ENCODE measurements at places on chromosomes 5 and 9. TPM values are rescaled to one million over a fixed set of nuclear protein-coding genes. Genes with fewer than 3 reads are reported as not detected.

- no peak for DNase-seq
Observed at GRCh38 chr9:112328545-112328944, 4.9 kb downstream of the PTBP3 start.

GRCh38 chr5:55392669-55393068, 84.9 kb downstream of the MTREX start:
- DNase-seq, result no peak

GRCh38 chr5:175118700-175119309, 325.2 kb downstream of the DRD1 start:
- DNase-seq, result no peak

GRCh38 chr5:180291234-180291940, 496 bp downstream of the MAPK9 start:
- no peak for DNase-seq

Gene ARL10
- 7.1 TPM for total RNA-seq

Gene IDNK
- 5.9 TPM for total RNA-seq

Gene LOX
- total RNA-seq, result 8.7 TPM

- no peak for DNase-seq
Observed at GRCh38 chr5:93279296-93279963, 301.6 kb downstream of the NR2F1-AS1 start.

- DNase-seq, result no peak
Observed at GRCh38 chr5:160175438-160176218, 53.7 kb upstream of the FABP6 start.

- no peak for DNase-seq
Observed at GRCh38 chr5:131786900-131787692, 9.7 kb downstream of the FNIP1 start.

DNA sequence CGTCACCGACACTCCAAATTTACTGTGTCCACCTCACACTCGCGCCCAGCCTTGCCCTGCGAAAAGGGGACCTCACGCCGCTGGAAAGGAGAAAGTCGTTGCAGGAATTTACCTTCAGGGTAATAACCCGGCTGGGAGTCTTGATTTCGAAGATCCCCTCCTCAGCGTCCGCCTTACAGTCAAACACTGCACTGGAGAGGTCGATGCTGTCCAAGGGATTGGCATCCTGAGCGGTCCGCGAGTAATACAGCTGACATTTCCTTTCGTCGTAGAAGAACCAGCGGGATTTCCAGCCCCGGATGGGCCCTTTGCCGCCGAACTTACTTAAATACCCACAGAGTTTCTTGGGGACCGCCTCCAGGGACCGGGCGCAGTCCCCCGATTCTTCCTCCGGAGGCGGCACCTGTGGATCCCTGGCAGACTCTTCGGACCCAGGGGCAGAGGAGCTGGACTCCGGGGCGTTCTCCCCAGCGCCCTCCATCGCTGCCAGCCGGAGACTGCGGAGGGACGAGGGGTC, 330 bp downstream of the TBC1D2 start:
- DNase-seq, result peak; percentile 67

DNA sequence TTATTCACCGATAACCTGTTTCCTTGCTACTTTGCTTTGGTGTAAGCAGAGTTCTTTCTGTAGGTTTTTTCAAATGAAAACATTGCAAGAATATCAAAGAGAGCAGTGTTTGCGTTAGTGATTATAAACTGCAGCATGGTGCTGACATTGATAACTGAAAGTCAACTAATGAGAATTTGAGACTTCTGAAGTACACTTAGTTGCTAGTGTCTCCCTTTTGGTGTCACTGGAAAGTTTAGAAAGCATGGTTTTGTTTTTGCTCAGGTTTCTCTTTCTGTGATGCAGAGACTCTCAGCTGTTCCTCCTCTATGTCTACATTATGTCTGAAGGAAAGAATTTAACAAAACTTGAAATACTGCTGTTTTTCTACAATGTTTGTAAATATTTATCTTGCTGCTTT, 80.2 kb upstream of the ZNF169 start:
- no peak for DNase-seq

- DNase-seq, result no peak
Observed at GRCh38 chr9:75111019-75111622, 22.8 kb downstream of the OSTF1 start.

DNA sequence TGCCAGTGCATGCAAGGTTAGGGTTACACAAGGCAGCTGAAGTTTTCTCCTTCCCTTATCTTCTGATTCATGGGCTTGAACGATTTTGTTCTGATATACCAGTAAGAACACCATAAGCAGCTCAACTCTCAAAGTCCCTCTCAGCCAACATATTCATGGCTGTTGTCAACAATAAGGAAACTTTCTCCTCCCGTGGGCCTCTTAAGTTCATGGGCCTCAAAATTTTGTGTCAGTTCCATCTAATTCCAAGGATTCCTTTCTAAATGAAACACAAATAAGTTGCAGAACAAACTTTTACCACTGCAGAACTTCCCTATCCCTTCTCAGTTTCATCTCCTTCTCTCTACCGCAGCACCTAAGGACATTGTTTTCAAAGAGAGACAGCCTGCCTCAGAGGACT, 23.6 kb upstream of the CAST start:
- no peak for DNase-seq

Gene TEK
- total RNA-seq, result 2.0 TPM

Gene RUFY1
- 60.3 TPM for total RNA-seq

DNA sequence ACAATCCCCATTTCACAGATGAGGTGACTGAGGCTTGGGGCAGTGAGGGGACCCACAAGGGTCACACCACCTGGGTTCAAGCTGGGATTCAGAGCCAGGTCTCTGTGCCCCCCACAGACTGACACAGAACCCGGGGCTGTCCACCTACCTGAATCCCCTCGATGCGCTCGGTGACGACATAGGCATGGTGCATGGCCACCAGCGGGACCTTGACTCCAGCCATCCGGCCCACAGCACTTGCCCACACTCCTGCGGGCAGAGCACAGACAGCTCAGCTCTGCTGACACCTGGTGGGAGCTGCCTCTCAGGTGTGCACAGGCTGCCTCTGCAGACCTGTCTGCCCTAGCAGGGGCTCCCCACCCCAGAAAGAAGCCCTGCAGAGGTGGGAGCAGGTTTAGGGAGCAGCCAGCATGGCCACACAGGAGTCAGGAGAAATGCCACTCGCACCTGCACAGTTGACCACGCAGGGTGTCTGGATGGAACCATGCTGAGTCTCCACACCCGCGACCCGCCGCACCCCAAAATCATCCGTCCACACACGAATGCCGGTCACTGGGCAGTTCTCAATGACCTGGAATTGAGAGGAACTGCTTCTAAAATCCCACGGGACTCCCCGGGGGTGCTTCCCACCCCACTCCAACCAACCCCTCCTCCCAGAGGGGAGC, 8.4 kb downstream of the SARDH start:
- no peak for DNase-seq

DNA sequence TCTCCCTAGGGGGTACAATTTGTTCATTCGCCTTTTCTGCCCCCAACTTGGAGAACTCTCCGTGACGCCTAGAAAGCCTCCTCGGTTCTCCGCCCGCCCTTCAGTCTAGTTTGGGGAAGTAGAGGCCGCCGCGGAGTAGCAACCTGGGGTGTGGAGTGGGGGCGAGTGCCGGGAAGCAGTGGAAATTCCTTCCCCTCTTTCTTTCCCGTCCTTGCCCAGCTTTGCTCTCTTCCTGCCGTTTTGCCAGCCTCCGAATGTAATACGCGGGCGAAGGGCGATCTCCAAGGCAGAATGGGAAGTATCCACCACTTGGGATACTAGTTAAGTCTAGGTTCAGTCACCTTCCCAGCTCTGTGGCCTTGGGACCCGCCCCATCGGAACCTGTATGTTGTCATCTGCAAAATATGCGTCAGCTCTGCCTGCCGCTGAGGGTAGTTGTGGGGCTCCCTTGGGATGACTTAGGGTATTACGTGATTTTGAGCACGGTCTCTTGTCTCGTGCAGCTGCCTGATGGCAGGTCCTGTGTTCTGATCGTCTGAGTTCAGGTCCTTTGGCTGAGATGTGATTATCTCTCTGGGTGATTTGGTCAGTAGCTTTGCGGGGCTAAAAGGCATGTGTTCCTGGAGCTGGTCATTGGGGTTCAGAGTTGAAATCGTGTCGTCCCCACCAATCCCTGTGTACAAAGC, 724 bp downstream of the PAM start:
- peak; percentile 84 for DNase-seq

DNA sequence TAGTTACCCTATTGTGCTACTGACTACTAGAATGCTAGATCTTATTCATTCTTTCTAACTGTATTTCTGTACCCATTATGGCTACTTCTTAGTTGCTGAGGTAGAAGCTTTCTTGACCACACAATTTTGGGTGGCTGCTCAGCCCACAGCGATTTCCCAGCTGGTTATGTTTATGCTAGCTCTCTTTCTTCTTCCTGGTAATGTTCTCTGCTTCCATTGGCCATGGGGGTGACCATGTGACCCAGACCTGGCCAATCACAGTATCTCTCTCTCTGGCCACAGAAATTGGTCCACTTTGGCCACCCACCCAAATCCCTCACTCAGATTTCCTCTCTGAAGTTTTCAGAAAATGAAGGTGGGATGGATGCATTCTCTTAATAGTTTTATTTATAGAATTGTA, 427.9 kb upstream of the CLINT1 start:
- DNase-seq, result no peak

Gene SUSD3
- total RNA-seq, result 5.5 TPM

DNA sequence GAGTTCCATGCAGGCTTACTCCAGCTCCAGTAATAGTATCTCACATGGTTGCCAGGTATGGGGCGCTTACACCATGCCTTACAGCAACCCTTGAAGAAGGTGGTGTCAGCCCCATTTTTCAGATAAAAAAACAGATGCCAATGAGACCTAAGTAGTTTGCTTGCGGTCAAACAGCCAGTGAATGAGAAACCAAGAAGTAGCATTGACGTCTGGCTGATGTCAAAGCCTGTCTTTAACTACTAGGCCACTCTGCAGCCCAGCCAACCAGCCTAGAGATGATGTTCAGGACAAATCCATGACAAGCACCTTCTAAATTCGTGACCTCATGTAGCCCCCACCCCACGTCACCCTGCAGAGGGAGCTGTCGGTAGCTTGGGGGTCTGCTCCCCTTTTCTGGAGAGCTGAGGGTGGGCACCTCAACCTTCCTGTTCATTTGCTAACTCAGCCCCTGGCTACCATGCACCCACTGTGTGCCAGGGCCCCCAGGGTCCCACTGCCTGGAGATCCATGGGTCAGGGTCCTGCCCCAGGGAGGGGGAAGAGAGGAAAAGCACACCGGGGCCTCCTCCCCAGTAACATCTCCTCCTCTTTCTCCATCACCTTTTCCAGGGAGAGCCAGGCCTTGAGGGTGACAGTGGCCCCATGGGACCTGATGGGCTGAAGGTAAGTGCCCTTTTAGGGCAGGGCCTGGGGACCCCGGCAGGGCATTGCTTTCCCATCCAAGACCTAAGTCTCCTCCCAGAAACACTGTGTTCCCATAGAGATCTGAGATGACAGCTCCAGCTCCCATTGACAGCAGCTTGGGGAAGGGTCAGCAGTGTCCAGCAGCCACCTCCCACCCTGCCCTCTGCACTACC, 52.5 kb upstream of the ORM1 start:
- no peak for DNase-seq

Gene FOXD4L4
- not detected for total RNA-seq

Measured in suprapubic skin (tissue), 4 donors.